Glutamatergic neuron (in vitro differentiated cells): ENCODE measurements at places on chromosomes 11 and 22. TPM values are rescaled to one million over a fixed set of nuclear protein-coding genes. Genes with fewer than 3 reads are reported as not detected.

OLFML1 gene
- not detected for total RNA-seq

GRCh38 chr22:39814899-39815298 is 78.7 kb downstream of the ENTHD1 start:
- DNase-seq, result no peak

DNA sequence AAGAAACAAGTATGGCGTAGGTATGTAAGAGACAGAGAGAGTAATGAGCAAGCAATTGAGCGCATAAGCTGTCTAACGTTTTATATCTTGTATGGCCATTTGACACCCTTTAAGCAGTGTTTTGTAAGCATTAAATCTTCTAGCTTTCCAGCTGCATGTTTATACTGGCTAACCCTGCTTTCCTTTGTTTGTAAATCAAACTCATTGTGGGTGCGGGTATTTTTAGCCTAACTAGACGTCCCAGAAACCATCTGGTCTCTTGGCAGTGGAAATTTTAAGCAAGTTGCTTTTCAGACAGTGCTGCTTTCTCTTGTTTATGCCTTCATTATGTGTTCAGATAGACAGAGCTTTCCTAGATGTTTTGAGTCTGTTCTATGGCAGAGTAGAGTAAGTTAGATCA is 73.5 kb downstream of the RNF169 start:
- no peak for DNase-seq

DNA sequence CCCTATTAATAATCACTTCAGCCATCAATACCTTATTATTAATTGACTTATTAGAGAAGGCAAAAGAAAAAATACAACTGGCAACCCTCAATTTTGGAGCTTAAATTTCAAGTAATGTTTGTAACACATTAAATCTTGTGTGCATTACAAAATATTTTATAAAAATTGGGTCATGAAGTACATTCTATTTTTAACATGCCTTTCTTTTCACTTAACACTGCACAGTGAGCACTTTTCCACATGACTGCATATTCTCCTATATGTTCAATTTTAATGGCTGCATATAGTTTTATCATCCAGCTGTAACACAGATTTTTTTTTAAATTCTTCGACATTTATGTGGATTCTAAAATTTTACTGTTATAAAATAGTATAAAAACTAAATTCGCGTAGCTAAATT is 92.5 kb downstream of the SLC17A6 start:
- no peak for DNase-seq

GRCh38 chr11:34784318-34784841 is 131.8 kb downstream of the APIP start:
- DNase-seq, result no peak

- no peak for DNase-seq
Measured at GRCh38 chr22:28332410-28332809, 347.2 kb downstream of the TTC28 start.

GRCh38 chr22:40289991-40290459 is 56.3 kb upstream of the ADSL start:
- DNase-seq, result no peak

GRCh38 chr11:95515371-95515770 is 274.2 kb downstream of the FAM76B start:
- no peak for DNase-seq

GRCh38 chr11:104524254-104524653 is 360.3 kb upstream of the PDGFD start:
- no peak for DNase-seq

DNA sequence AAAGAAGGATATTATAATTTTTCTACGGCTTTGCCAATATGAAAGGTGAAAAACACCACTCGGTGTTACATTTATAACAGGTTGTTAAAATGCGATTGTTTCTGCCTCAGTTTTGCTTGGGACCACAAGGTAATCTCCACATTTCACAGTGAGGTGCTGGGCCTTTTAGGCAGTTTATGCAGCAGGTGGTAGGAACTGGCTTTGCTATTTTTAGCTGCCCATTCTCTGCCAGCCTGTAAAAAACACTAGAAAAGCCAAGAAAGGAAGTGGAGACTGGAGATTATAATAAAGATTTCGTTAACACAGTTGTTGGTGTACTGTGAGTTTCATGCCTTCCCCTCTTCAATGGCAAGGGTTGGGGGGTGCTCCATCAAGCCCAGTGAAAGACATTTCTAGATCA is 8.0 kb upstream of the MRPL16 start:
- DNase-seq, result no peak

DNA sequence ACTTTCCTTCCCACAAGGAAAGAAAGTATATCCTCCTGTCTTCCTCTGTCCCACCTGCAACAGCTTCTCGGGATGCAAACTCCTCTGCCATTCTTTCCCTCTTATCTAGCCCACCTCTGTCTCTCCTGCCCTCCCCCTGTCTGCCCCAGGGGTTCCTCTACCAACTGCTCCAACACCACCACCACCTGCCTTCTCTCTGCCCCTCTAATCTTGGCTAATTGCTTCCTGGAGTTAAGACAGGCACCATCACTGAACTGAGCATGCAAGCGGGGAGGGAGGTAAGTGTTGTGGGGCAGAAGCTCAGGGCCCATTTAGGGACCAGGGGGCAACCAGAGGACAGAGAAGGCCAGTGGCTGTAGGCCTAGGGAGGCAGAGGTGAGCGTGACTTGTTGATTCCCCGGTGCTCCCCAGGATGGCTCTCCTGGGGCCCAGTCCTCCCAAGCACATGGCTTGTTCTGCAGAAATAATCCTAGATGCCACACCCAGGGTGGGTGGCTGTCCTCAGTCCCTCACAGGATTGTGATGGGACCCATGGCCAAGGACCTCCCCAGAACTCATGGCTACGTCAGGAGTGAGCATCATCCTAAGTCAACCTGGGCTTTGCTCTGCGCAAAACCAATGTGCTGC is 111.1 kb downstream of the TP53I11 start:
- no peak for DNase-seq
